ENCODE measurements at places on chromosomes 4 and X.

DNA sequence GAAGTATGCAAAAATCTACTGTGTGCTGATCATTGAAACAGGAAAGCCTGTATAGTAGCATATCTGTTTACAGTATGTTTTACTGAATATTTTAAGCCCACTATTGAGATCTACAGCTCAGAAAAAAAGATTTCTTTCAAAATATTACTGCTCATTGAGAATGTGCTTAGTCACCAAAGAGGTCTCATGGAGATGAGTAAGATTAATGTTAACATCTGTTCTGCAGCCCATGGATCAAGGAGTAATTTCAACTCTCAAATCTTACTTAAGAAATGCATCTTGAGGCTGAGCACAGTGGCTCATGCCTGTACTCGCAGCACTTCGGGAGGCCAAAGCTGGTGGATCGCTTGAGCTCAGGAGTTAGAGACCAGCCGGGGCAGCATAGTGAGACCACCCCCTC is 3.3 kb downstream of the RNF4 start:
- no peak for DNase-seq
- H3K4me1 ChIP-seq = peaks cover 38% of the 10 kb centered on the region
- H3K27me3 ChIP-seq = peaks cover 4% of the 10 kb centered on the region
- peaks cover 74% of the 10 kb centered on the region for H3K36me3 ChIP-seq
- H3K27ac ChIP-seq = no peak overlapping the region

DNA sequence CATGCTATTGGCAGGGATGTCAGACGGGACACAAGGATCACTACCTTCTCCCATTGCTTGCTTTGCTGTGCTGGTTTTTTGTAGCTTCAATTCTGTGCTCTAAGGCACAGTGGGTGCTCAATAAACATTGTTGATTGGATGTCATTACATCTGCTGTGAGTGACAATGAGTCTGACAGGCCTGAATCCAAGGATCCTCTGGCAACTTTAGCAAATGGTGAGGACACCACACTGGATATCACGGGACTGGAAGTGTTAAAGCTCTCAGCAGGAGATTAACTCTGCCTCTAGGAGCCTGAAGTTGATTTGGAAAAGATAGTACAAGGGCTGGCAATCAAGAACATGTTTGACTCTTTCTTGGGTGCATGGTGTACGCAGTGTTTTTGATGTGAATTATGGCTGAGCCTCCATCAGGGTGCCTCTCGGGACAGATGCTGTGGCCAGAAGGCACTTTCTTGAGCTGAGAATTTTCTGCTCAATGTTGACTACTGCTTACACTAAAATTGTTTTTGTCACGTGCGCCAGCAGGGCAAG is 217.9 kb downstream of the ARAP2 start:
- H3K4me3 ChIP-seq = no peak overlapping the region
- H3K4me1 ChIP-seq = peaks cover 16% of the 10 kb centered on the region
- no peaks in the 10 kb centered on the region for H3K27me3 ChIP-seq
- no peak overlapping the region for H3K27ac ChIP-seq
- no peaks in the 10 kb centered on the region for H3K36me3 ChIP-seq

DNA sequence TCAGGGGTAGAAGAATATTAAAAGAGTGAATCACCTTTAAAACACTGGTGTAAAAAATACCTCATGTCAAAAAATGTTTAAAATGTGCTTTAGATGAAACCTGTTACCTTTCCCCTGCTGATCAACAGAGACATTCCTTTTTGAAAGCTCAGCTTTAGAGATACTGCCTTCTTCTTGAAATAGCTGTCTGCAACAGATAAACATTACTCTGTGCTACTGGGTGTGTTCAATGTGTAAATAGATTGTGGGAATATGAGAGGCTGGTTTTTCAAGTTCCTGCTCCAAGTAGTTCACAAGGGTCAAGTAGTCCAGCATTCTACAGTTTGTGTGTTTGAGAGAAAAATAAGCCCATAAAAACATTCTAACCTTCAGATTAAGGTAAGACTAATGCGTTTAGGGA is at the start of gene SYTL5:
SYTL5 (plus strand) TSS at position 263 of the 400 bp plus-strand sequence. CDS start 27,337 bp downstream, outside the sequence.
- H3K36me3 ChIP-seq = peaks cover 8% of the 10 kb centered on the region
- no peak within 1 kb of the TSS for H3K4me3 ChIP-seq
- no peak for DNase-seq

- H3K27ac ChIP-seq = peak overlapping the region; percentile 94
- no peak for DNase-seq
- peaks cover 20% of the 10 kb centered on the region for H3K36me3 ChIP-seq
- peak overlapping the region; percentile 89 for H3K4me3 ChIP-seq
These were observed 802 bp downstream of the COX18 start for GRCh38 chr4:73068491-73069337.

DNA sequence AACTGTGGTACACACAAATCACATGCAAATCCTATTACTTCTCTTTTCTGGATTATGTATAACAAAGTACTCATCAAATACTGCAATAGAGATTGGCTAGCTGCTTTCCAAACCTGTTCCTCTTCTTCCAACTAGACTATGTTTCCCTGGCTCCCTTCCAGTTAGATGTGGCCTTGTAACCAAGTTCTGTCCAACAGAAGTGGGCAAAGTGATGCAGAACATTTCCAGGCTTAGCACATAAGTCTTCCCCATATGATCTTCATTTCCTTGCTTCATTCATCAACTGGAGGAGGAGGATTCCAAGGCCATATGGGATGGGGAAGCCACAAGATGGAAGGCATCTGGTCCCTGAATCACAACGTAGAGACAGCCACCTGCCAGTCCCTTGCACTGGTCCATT is 8.0 kb downstream of the SLC9A7 start:
- no peak for DNase-seq
- H3K4me1 ChIP-seq = no peaks in the 10 kb centered on the region
- no peak overlapping the region for H3K4me3 ChIP-seq
- peaks cover 5% of the 10 kb centered on the region for H3K27me3 ChIP-seq
- no peak overlapping the region for H3K27ac ChIP-seq
- H3K36me3 ChIP-seq = no peaks in the 10 kb centered on the region

DNA sequence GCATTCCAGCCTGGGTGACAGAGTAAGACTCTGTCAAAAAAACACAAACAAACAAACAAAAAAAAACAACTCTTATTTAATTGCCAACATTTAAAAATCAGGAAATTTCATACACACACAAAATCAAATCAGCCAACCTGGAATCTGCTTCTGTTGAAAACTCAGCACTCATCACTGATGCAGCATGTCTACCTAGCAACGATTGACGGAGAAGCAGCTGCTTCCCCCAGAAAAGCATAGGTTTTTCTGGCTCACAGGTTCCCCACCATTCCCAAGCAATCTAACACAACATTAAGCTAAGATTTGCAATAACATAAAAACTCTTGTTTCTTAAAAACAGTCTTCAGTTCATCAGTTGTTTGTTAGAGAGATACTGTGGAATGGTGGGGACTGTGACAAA is 143.6 kb downstream of the DHX15 start:
- H3K27ac ChIP-seq = no peak overlapping the region
- DNase-seq = no peak
- no peaks in the 10 kb centered on the region for H3K4me1 ChIP-seq
- H3K36me3 ChIP-seq = no peaks in the 10 kb centered on the region
- H3K4me3 ChIP-seq = no peak overlapping the region

DNA sequence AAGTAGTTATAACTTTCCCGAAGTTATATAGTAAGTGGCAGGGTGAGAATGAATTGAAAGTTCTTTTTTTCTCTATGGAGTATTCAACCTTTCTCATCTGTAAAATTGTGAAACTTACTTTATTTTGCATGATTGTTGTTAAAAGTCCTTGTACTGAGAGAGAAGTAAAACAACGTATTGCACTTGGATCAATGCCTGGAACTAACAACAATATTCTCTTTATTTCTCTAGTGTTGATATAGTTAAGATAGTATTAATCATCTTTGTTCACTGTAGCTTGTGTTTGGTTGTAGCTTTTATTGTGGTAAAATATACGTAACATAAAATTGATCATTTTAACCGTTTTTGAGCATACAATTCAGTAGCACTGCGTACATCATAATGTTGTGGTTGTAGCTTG is 48.7 kb downstream of the STIM2 start:
- no peak for DNase-seq
- H3K36me3 ChIP-seq = no peaks in the 10 kb centered on the region
- no peak overlapping the region for H3K4me3 ChIP-seq
- H3K4me1 ChIP-seq = peaks cover 14% of the 10 kb centered on the region
- no peak overlapping the region for H3K27ac ChIP-seq

DNA sequence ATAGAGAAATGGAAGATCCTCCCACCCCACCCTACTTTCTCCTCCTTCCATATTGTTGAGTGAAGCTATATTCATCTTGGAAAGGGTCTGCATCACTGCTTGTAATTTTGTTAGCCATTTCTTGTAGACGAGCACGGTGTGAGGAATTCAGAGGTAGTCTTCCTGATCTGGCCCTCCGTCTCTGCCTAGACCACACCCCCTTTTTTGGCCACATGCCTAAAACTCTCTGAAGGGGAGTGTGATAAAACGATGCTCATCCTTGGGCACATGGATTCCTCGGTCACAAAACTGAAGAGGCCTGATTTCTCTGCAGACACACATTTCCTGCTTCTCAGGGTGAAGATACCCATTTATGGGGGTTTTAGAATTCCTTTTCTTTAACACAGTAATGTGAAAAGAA is 182.8 kb downstream of the LARP7 start:
- H3K36me3 ChIP-seq = peaks cover under 1% of the 10 kb centered on the region
- peaks cover 31% of the 10 kb centered on the region for H3K4me1 ChIP-seq
- H3K27me3 ChIP-seq = peaks cover 4% of the 10 kb centered on the region
- no peak for DNase-seq

DNA sequence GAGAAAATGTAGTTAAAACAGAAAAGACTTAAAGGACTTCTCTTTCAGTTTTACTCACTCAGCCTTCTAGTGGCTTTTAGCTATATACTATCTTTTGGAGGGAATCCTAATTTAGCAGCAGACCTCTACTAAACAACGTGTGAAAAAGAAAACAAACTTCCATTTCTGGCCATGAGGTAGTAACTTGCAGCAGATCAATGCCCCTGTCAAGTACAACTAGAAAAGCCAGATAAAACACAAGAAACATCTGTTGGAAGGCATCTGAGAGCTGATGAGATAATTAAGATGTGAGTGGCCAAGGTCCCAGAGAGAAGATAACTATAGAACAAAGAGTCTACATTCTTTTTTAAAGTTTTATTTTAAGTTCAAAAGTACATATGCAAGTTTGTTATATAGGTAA is 101.7 kb downstream of the CORIN start:
- H3K27me3 ChIP-seq = peaks cover 4% of the 10 kb centered on the region
- DNase-seq = no peak
- peaks cover 19% of the 10 kb centered on the region for H3K36me3 ChIP-seq
- no peak overlapping the region for H3K27ac ChIP-seq
- H3K4me1 ChIP-seq = peaks cover 34% of the 10 kb centered on the region

Measured in nephron progenitor cell (in vitro differentiated cells).